ENCODE measurements at places on chromosomes 5 and 9.
A peak's percentile ranks its signal among the peaks of the same experiment; 100 is the strongest.

DNA sequence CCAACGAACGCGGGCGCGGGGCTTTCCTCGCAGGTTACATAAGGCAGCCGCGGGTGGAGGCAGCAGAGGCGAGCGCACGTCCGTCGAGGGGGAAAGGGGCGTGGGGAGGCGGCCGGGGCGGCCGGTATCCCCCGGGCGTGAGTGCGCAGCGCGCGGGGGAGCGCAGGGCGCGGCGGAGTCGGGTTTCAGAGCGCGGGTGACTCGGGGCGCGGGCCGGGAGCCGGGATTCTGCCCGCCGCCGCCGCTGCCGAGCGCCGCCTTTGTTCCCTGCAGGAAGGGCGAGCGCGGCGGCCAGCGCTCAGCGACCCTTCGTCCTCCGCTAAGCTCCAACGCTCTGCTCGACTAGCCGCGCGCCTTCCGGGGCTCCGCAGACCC is at the start of gene COL15A1:
Gene COL15A1, plus strand, starts transcription at position 226 of the 375 bp plus-strand sequence. CDS start 155 bp downstream, outside the sequence.
- no peak for DNase-seq

GRCh38 chr5:9166202-9167112 is 379.4 kb downstream of the SEMA5A start:
- DNase-seq, result no peak

DNA sequence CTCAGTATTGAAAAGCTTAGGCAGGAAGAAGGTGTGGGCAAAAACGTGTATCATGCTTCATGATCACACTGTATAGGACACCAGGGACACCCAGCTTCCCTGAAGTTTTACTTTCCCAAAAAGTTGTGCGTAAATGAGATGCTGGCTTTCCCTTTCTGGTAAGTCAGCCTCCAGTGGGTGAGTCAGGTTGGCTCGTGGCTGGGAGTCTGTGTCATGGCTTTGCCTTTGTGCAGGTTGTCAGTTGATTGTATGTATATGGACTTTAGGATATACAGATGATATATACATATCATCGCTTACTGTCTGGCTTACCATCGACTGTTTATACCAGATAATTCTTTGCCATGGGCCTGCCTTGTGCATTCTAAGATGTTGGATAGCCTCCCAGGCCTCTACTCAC is 34.2 kb downstream of the ADRB2 start:
- DNase-seq, result no peak

DNA sequence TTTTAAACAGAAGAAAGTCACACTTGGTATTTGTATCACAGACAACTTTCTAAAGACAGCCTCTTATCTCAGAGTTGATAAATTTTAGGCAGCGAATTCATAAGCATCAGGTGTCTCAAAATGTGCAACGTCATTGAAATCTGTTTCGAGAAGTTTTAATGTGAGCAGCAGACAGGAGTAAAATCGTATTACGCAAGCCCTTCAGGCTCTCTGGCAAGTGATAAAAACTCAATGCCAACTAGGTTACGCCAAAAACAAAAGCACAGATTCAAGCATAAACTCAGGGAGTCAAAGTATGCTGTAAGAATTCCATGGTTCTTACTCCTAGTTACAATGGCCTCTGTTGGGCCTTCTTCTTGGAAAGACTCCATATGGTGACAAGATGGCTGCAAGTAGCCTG is 244.7 kb downstream of the SEMA5A start:
- DNase-seq, result no peak

DNA sequence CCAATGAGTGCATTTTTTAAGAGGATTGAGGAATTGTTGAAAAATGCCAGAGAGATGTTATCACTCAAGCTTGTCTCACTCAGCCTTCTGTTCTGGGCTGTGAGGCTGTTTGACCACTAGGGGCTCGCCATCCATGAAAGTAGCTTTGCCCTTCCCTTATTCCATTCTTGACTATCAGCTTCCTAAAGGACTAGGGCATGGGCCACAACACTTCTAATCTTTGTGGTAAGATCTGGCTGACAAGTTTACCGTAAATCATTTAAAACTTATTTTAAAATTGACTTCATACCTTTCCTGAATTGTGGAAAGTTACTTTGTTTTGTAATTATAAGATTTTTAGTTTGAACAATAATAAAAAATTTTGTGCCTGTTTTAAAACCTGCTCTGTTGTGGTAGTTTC is 49.5 kb downstream of the TJP2 start:
- no peak for DNase-seq

GRCh38 chr5:137389042-137389441 is 110.1 kb downstream of the SPOCK1 start:
- no peak for DNase-seq

GRCh38 chr9:34185778-34186551 is 7.1 kb downstream of the UBAP1 start:
- DNase-seq, result peak; percentile 61

DNA sequence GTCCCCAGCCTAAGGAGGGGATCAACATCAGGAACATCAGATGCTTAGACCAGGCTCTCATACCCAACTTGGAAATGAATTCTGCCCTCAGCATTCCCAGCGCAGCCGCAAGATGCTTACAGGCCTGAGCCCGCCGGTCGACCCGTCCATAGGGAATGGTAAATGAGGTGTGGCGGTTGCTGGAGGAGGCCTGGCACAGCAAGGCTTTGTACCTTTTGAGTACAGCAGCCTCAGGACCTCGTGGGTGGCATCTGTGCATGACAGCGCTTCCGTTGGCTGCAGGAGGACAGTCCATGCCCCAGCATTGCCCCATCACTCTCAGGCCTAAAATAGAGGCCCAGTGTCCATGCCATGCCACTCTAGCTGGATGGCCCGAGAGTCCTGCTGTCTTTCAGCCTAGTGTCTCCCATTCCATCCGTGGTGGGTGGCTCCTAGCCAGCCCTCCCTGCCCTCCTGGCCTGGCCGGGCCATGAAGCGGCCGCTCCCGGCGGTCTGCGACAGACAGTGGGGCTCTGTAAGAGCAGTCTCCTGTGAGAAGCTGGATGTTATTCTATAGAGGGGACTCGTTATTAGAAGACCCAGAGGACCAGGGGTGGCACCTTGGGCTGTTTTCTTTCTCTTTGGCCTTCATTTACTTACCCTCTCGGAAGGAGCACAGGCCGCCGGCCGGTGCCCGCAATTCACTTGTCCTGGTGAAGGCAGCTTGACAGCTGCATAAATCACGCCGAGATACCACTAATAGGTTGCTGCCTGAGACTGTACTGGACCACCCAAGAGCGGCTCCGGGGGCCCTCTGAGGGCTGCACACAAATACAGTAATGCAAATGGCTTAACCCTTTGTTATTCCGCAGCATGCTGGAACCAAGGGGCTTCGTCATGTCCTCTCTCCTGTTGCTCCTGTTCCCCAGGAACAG is 223.5 kb upstream of the TUT7 start:
- DNase-seq, result no peak

- DNase-seq, result no peak
These were observed 14.9 kb downstream of the SPAAR start for GRCh38 chr9:35923927-35924763.

DNA sequence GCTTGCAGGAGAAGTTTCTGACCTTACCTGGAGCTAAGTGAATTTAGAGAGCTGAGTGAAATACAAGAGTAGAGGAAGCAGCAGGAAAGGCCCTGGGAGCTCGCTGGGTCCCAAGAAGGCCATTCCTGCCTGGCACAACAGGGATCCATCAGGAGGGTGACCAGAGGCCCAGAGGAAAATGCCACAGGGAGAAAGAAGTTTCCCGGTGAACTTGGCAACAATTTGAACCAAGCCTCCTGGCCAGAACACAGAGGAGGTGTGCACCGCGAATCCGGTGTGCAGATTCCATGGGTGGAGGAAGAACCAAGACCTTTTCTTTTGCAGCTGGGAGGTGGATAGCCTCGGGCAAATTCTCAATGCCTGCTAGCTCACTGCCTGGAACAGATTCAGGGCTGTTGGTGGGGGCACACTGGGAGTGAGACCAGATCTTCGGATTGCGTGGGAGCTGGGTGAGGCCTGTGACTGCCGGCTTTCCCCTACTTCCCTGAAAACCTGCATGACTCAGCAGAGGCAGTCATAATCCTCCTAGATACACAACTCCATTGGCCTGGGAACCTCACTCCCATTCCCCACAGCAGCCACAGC is 1850.9 kb upstream of the NUDT12 start:
- no peak for DNase-seq

- DNase-seq, result no peak
These were observed 131.3 kb downstream of the FRMD3 start for GRCh38 chr9:83406921-83407320.

- DNase-seq, result peak; percentile 73
These were observed 82.9 kb downstream of the CEMIP2 start for GRCh38 chr9:71685394-71685793.

DNA sequence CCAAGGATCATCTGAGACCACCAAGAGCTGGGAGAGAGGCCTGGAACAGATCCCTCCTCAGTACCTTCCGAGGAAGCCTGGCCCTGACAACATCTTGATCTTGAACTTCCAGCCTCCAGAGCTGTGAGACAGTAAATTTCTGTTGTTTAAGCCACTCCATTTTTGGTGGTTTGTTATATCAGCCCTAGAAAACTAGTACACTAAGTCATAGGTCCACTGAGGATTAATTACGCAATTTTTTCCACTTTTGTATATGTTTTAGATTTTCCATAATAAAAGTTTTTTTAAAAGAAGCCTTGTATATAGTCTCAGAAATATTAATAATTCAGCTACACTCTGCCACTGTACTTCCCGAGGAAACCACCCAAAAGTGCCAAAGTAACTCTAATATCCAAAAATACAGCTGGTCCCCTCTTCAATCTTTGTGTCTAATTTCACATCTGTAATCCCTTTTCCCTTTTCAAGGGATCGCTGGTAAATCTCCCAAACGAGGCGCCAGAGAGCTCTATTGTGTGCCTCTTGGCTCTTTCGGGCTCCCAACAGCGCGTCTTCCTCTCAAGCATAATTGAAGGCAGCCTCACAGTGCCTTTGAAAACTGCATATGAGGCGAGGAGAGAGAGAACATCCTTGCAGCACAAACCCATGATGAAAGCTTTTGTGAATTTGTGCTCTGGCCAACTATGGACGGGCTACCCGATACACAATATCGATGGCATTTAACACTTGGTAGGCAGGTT is 32.7 kb downstream of the PRUNE2 start:
- no peak for DNase-seq

DNA sequence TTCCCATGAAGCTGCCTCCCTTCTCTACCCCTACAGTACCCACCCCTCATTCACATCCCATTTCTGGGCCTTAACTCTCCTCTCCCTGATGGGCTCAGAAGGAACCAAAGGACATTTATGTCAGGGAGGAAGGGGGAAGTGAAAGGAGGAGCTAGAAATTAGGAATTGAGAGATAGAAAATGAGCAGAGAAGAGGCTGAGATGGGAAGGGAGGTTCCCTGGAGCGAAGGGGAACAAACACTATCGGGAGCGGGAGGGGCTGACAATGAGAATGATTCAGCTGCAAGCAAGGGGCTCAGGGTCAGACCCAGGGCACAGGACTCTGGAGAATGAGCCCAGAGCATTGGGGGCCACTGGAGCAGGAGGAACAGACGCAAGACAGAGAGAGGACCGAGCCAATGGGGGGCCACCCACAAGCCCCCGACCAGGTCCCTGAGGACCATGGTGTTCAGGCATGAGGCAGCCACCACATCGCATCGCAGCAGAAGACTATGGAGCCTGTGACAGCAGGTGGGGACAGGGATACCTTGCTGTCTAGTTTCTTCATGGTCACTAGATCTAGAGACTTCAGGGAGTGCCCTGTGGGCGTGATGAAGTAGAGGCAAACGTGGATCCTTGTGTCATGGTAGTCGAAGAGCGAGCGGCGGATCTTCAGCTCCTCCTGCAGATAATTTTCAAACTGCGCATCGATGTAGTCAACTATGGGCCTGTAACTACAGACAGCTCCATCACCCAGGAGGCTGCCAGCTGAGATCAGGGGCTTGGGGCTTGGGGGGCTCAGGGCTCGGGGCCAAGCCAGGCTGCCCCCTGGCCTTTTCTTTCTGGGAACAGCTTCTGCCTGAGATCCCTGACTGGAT is 13.6 kb downstream of the SEPTIN8 start:
- DNase-seq, result no peak

DNA sequence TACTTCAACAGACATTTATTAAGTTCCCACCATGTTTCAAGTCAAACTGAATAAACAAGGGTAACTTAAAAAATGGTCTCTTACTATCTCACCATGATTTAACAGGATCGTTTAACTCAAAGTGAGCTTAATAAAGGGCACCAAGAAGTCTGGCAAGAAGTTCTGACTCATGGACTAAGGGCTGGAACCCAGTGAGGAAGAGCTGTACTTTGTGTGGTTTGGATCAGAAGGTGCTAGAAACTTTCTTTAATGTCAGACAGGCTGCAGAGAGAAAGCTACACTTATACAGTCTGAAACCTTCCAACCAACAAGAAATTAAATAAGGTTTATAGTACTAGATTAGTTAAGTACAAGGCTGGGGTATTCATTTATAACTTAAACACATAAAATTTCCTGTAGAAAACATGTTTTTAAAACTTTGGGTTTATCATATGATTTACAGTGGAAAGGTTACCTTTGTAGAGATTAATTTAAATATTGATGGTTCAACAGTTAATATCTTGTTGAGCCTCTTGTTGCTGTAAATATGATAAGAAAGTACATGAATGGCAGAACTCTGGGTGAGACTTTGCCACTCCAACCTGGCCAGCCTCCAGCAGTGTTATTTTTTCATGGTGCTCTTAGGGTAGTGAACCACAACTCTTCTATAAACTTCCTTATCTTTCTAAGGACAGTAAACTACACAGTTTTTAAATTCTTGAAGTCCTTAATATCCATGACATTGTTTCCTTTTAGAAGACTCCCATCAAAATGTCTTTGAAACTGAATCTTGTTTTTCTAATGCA is 162.8 kb downstream of the MAN2A1 start:
- peak; percentile 14 for DNase-seq

GRCh38 chr5:87413343-87413645 is 564 bp upstream of the CCNH start:
- DNase-seq, result no peak

DNA sequence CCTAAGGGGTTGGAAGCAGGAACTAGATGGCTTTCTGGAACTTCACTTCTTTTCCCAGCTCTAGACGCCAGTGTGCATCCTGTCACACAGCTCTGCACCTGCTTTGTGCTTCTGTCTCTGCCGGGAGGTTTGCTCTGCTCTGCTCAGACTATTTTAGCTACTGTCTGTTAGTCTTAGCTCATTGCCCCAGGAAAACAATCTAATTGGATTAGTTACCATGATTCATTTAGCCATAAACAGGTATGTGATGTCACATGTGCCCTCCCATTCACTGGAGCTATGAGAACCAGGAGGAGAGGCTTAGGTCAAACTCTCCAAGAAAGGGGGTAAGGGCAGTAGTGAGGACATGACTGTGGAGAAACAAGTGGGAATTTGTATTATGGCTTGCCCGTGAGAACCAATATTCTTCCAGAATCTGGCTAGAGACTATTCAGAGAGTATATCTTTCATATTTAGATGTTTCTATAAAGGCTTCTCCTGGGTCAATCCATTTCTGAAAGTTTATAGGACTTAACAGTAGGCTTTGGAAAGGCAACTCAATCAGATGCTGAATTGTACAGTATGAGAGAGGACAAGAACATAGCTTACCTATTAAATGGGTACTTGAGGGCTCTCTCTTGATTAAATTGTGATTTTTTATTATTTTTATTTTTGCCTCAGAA is 22.4 kb upstream of the NREP start:
- no peak for DNase-seq

GRCh38 chr5:57486027-57486602 is 3.5 kb upstream of the ACTBL2 start:
- no peak for DNase-seq
